ENCODE measurements at places on chromosomes 12 and 14.

DNA sequence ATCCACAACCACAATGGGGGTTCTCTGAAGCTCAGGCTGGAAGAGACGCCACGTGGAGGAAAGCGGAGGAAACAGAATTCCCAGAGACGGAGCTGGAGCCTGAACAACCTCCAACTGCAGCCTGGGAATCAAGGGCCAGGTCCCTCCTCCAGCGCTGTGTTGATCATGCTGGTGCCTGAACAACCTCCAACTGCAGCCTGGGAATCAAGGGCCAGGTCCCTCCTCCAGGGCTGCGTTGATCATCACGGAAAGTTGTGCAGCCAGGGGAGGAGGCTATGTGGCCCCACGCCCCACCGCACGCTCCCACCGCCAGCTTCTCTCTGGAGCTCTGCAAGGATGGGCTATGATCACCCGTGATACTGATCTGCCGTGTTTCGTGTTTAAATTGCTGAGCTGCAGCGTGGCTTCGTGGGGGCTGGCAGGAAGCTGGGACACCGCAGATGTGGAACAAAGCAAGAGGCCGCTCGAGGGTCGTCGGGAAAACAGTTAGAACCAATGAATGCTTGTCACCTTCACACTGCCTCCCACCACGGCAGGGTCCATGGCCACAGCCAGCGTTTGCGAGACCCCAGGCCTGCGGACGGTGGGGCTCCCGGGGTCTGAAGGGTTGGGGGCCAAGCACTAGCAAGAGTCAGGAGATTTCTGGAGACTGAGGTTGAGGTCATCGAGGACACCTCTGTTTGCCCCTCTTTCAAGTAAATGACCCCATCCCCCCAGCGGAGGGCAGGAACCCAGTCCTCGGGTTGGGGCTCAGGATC, 51.8 kb upstream of the FBRSL1 start:
- DNase-seq: no peak

- DNase-seq: peak; percentile 20
Measured at GRCh38 chr14:70052990-70053389, 135.8 kb downstream of the SLC8A3 start.

DNA sequence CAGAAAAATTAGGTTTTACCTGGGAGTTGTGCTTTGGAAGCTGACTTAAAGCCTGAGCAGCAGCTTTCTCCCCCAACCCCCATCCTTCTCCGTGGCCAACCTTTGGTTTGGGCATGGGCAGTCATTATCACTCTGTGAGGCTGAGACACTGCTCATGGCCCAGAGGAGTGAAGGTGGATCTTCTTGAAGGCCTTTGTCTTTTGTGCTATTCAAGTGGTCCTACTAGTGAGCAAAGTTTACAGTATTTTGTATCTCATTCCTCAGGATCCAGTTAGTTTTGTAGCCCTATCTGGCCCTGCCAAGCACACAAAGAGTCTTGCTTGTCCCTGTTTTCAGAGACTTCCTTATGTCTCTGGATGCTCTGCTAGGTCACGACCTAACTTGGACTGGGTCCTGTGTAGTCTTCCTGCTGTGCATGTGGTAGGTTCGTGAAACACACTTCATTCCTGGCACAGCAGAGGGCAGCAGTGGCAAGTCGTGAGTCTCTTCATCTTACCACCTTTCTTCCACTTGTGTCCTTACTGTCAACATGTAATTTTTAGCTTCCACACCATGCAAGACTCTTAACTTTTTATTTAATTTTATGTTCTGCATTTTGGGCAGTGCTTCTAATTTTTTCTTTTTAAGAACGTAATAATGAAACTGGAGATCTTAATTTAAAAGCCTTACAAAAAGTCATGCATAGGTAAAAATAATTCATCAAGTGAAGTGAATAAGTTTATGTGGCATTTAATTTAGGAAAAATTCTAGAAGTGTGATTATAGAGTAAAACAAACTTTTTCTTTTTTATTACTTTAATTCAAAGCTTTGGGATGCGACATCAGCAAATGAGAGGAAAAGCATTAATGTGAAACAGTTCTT, 53.7 kb downstream of the APAF1 start:
- peak; percentile 60 for DNase-seq

DNA sequence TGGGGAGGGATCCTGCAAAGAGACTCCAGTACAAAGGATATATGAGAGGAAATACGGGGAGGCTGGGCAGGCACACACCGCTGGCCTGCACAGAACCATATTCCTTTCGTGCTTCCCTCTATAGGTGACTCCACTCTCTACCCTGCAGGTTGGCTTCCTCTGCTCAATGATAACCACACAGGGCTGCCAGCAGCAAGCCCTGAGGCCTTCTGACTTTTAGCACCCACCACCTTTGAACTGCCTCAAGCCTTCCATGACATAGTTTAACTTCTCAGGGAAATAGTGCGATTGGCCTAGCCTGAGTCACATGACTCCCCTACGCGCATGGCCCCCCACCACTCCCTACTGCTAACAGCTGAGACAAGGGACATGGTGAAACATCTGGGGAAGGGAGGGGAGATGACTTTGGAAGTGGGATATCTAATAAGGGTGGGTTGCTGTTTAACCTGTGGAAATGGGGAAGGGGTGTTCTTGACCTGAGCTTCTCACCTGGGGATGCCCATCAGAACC, 3.0 kb upstream of the FOXN3 start:
- no peak for DNase-seq

GRCh38 chr14:52781629-52782028, 9.8 kb downstream of the GNPNAT1 start:
- peak; percentile 21 for DNase-seq

DNA sequence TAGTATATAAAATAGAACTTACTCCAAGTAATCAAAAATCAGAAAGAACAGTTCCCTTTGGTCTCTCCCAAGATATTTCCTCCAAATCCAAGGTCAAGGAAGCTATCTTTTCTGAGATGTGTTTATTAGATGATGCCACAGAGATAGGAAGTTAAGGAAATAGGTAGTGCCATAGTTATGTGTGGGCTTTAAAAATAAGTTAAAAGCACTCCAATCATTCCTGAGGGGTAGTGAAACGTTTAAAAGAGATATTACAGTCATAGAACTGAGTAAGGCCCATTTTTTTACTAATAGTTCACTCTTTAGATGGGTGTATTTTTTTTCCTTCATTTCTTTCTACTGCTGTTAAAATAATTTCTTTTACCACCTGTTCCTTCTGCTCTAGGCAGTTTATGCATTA, 1630.9 kb upstream of the SEL1L start:
- DNase-seq: peak; percentile 4
